ENCODE measurements at places on chromosomes 7 and 10.
A peak's percentile ranks its signal among the peaks of the same experiment; 100 is the strongest.

- no peak for DNase-seq
These were observed 251.3 kb upstream of the CHRM2 start for GRCh38 chr7:136617176-136617575.

GRCh38 chr10:31624611-31625010 is 304.0 kb downstream of the ARHGAP12 start:
- no peak for DNase-seq

GRCh38 chr7:68446183-68446582 is 1152.1 kb upstream of the AUTS2 start:
- DNase-seq = no peak

DNA sequence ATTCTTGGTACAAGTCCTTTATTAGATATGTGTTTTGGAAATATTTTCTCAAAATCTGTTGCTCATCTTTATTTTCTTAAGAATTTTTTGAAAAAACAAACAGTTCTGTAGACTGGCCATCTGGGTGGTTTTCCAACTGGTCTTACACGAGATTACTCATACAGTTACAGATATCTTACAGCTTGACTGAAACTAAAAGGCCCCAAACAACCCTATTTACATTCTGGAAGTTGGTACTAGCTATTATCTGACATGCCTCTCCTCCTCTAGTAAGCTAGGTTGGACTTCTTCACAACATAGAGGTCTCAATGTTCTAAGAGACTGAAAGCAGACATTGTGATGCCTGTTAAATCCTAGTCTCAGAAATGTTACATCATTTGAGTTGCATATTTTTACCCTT is 52.0 kb downstream of the ZNF22 start:
- DNase-seq = no peak

- no peak for DNase-seq
These were observed 315.1 kb downstream of the TNS3 start for GRCh38 chr7:47266799-47267198.

GRCh38 chr7:105611856-105612775 is 30.8 kb upstream of the EFCAB10 start:
- DNase-seq = no peak

GRCh38 chr10:102072673-102073527 is 7.8 kb downstream of the HPS6 start:
- peak; percentile 60 for DNase-seq

GRCh38 chr7:26664735-26665416 is 199.5 kb downstream of the SKAP2 start:
- DNase-seq = no peak

- no peak for DNase-seq
These were observed 41.5 kb downstream of the GATA3 start for GRCh38 chr10:8095959-8096358.

All from CD8-positive, alpha-beta memory T cell (primary cell).